ENCODE measurements at places on chromosomes 5 and 9. TPM values are rescaled to one million over a fixed set of nuclear protein-coding genes. Genes with fewer than 3 reads are reported as not detected.

- DNase-seq, result no peak
Observed at GRCh38 chr5:159400476-159400875, 70.2 kb upstream of the IL12B start.

DNA sequence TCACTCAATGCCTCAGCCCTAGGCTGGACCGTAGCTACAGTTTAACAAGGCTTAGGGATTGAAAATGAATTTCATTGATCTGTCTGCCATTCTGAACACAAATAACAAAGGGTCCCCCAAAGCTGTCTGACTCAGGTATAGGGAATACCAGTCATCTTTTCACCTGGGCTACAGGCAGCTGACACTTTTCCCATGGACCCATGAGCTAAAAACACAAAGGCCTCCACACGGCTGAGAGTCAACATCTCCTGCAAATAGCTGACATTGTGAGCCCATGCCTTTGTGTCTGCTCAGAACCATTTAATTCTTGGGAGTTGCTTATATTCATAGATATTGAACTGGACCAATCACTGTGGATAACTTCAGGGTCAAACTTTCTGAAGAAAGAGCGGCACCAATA lies 121.1 kb upstream of the SLIT3 start:
- no peak for DNase-seq

GRCh38 chr5:142322747-142323479 lies 1.9 kb downstream of the SPRY4 start:
- DNase-seq, result no peak

DNA sequence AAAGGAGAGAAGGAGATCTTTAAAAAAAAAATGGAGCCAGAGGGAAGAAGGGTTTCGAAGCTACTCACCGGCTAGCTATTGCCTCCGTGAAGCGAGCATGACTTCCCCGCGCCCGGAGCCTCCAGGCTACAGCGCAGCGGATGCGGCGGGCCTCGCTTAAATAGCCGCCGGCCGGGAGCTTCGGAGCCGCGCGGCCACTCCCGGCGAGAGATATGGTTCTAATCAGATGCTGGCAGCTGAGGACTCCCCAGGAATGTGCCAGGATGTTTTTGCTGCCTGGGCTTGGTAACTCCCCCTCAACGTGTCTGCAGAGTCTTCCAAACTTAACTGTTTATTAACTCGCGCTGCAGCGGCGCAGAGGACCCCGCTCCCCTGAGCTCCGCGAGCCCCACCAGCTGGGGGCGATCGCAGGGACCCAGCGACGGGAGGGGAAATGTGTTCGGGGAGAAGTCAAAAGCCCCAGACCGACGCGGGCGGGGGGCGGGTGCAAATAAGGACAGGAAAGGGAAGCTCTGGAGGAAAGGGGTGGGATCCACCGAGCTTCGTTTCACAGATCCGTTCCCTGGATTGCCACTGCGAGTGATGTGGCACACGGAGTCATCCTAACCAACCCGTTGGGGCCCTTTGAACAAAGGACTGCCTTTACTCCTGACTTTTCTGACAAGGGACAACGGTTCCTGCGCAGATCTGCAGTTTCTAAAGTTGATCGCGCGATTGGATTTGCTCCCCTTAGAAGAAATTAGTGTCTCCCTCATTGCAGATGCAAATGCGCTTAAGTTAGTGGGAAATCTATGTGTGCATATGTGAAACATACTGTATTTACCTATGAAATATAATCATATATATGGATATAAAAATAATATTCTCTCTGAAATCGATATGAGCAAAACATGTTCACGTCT lies at the start of gene DAB2:
Gene DAB2, minus strand, starts transcription at position 245 of the 902 bp plus-strand sequence. CDS start 30,660 bp downstream, outside the sequence.
- DNase-seq, result peak; percentile 52

- DNase-seq, result no peak
Observed at GRCh38 chr9:13269589-13270452, 9.7 kb downstream of the MPDZ start.

- DNase-seq, result peak; percentile 63
Observed at GRCh38 chr5:173963867-173964441, 25.0 kb upstream of the C5orf47 start.

- no peak for DNase-seq
Observed at GRCh38 chr5:111099058-111099778, 7.1 kb downstream of the WDR36 start.

DNA sequence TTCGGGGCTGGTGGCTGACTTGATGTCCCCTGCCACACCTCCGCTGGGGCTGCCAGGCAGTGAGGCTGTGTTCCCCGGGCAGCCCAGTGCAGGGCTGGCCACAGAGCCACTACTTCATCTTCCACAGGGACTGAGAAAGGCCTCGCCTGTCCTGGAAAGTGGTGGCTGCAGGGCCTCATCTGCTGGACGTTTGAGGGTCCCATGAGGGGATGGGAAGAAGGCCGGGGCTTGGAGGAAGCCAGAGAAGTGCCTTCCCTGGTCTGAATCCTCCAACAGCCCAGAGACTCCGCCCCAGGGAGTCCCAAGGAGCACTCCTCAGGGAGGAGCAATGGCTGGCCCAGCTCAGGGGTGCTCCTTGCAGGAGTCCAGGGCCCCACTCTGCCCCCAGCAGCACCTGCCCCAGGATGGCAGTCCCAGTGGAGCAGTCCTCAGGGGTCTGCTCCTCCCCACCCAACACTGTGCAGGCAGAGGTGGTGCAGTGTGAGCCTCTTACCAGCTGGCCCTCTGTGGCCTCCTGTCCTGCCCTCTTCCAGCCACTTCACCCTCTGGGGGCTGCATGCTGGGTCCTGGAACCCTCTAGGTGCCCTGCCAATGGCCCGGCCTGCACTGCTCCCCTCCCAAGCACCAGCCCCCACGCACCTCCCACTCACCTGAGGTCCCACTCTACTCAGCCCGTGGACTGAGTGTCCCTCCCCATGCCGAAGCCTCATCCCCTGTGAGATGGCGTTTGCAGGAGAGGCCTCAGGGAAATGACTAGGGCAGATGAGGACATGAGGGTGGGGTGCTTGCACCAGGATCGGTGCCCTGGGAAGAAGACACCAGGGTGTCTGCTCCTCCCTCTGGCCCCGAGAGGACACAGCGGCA lies 47.3 kb upstream of the COL5A1 start:
- DNase-seq, result no peak

GRCh38 chr9:95788021-95788420 lies 87.5 kb upstream of the ERCC6L2 start:
- DNase-seq, result no peak

DNA sequence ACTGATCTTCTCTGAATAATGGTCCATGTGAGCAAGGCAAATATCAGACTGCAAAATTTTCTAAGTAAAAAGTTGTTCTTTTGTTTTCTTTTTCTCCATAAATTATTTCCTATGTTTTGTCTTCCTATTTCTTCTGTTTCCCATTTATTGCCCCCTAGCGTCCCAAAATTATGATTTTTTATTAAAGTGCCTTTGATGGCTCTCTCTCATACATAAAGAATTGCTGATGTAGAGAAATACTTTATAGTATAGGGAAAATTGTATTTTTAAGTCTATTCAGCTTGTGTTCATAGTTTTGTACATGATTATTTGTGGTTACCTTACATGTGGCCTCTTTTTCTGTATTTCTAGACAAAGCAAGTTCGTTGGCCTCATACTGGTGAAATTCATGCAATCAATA lies 1031.2 kb downstream of the EFNA5 start:
- no peak for DNase-seq

GRCh38 chr5:61790007-61790406 lies 457.9 kb downstream of the ZSWIM6 start:
- DNase-seq, result no peak

GRCh38 chr5:177303925-177304391 lies 359 bp downstream of the PRELID1 start:
- DNase-seq, result no peak

GRCh38 chr5:146832985-146833732 lies 45.4 kb downstream of the PPP2R2B start:
- DNase-seq, result peak; percentile 84

DNA sequence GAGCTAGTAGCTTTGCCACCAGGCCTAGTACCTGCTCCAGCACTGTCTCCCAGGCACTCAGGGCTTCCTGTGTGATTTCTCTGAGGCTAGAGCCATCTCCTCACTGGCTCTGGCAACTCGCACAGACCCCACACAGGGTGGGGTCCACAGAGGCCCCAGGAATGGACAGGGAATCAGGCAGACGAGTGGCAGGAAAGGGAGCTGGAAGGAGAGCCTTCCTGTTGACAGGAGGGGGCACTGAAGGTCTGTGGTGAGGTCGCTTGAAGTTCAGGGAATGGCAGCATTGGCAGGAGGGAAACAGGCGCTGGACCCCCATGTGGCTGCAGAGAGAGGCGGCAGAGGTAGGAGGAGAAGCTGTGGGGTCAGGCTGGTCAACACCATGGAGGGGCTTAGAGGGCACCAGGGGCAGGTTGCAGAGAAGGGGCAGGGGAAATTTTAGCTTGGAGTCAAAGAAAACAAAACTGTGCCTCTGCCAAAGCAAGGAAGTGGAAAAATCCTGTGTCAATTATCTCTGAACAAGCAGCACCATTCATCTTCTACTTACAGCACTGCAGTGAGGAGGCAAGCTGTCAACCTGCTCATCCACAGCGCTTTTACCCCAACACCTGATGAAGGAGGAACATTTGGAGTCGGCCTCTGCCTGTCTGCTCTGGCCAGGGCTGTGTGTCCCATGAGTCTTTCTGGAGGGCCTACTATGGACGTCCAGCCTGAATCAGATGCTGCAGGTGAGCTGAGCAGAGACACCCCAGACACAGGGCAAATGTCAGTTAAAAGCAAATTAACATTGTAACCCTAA lies 270.2 kb downstream of the FSTL4 start:
- no peak for DNase-seq

GRCh38 chr9:27460226-27461023 lies 63.7 kb upstream of the IFNK start:
- peak; percentile 73 for DNase-seq

- DNase-seq, result no peak
Observed at GRCh38 chr9:125743682-125744428, 3.3 kb upstream of the PBX3 start.

DNA sequence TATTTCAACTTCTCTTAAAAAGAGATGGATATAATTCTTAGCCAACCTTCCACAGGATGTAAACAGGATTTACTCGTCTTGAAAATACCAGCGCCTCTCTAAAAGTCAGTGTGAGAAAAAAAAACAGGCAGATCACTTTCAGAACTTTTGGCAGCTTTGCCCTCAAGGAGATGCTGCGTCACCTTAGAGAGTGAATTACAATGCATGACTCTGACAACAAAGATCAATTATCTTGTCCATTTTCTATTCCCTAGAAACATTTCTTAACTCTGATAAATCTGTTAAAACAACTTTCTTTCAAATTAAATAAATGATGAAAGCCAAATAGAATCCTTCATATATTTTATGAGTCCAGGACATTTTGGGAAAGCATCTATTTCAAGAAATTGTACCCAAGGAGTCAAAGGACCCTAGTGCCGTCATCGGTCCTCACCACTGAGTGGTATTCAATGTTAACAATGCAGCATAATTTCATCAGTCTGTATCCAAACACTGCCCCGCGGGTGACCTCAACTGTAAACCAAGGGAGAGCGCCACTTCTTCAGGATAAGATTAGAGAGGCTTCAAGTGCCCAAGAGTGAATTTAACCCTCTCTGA lies 536.0 kb downstream of the PDE4D start:
- no peak for DNase-seq

GRCh38 chr5:58940446-58940845 lies 357.6 kb downstream of the RAB3C start:
- no peak for DNase-seq

GRCh38 chr5:56415356-56415765 lies 182.2 kb upstream of the ANKRD55 start:
- DNase-seq, result peak; percentile 21

GRCh38 chr9:133278161-133279114 lies 3.4 kb upstream of the ABO start:
- no peak for DNase-seq

DNA sequence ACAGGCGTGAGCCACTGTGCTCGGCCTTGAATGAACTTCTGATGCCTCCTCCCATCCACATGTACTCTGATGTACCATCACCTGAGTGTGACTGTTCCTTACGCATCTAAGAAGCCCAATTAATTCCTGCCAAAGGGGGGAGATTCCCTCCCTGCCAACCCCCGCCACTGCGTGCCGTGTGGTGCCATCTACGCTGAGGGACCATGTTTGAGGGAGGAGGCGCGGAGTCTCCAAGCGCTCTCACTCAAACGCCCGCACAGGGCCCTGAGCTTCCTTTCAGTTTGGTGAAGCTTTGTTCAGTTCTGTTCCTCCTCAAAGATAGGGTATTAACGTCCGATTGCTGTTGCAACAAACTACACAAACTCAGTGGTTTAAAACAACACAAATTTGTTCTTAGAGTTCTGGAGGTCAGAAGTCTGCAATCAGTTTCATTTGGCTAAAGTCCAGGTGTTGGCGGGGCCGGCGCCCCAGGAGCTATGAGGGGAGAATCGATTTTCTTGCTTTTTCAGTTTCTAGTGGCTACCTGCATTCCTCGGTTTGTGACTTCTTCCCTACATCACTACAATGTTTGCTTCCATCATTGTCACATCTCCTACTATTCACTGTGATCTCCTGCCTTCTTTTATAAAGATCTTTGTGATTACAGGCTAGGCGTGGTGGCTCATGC lies 13.9 kb upstream of the PRXL2C start:
- no peak for DNase-seq

DNA sequence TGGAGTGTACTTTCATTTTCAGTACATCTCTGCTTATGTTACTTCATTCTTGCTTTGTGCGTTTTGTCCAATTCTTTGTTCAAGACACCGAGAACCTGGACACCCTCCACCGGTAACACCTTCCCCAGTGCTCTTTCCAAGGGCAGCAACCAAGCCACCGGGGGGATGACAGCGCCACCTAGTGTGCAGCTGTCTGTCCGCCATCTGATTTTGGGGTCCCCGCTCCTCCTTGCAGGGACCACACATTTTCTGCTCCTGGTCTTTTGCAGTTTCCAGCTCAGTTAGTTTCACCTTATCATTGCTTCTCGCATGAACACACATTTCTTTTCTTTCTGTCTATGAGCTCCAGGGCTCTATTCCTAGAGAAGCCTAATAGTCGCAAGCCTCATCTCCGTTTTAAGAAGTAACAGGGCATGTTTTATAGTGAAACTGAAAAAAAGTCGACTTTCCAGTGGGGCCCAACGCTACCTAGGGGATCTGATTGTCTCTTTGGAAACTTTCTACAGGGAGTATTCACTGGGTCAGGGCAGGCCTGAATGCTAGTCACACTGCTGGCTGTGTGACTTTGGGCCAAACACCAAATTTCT lies 152.1 kb downstream of the FSTL4 start:
- DNase-seq, result peak; percentile 26

Gene DAP
- total RNA-seq, result 11.8 TPM

Gene SKP1
- 293 TPM for total RNA-seq

Gene CCNH
- total RNA-seq, result 103 TPM

Gene DAB2
- 0.51 TPM for total RNA-seq

Gene SLC34A1
- not detected for total RNA-seq

Gene SPINK4
- total RNA-seq, result not detected

Gene GGTA1
- total RNA-seq, result 0.13 TPM

Gene SOWAHA
- not detected for total RNA-seq

Gene CDC25C
- 0.26 TPM for total RNA-seq

Gene LIFR
- 4.4 TPM for total RNA-seq

Gene QRFP
- not detected for total RNA-seq

Gene MAP1B
- total RNA-seq, result 5.8 TPM
